ENCODE measurements at places on chromosomes 1 and 21. TPM values are rescaled to one million over a fixed set of nuclear protein-coding genes. Genes with fewer than 3 reads are reported as not detected.
A peak's percentile ranks its signal among the peaks of the same experiment; 100 is the strongest.

GRCh38 chr1:78171736-78172590, 126.2 kb downstream of the GIPC2 start:
- no peak for DNase-seq

DNA sequence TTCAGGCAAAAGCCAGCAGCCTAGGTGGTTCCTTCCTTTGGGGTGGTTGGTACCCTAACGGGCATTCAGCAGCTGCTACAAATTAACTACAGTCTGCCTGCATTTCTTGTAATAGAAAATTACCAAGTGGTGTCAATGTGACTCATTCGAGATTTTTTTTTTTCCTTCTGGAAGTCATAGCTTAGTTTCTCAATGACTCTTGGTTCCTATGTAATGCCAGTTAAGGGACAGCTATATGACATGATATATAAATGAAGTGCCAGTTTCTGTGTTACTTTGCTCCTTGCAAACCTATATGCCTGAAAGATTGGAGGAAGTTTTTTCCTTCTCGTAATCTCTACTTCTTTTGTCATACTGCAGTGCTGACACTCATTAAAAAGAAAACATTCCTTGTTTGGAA, 2.6 kb downstream of the MGST3 start:
- no peak for DNase-seq

CNKSR1 gene
- 2.3 TPM for total RNA-seq

- DNase-seq: no peak
Measured at GRCh38 chr1:2787163-2787911, 14.2 kb downstream of the TTC34 start.

DNA sequence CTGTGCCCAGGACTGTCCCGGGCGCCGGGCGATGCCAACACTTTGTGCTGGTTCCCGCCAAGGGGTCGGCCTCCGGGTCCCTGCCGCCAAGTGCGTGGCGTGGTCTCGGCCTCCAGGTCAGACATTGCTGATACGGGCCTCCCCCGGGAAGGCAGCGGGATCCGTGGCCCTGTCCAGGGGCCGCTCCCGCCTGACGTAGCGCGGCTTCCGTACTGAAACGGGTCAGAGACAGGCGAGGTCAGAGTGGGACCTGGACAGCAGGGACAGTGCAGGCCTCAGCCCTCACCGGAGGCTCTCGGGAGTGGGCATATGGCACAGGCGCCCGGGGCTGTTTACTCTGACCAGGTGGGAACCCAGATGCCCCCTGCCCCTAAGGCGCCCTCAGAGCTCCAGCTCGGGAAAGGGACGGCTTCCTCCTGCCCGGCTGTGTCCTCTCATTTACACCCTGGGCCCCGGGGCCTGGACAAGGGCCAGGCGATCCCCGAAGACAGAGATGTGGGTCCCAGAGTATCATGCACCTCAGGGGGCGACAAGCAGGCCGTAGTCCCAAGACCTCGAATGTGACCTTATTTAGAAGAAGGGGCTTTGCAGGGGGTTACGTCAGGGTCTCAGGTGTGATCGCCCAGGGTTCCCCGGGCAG, 8.8 kb upstream of the RNF223 start:
- no peak for DNase-seq

GRCh38 chr1:223652436-223652941, 13.0 kb downstream of the CAPN8 start:
- no peak for DNase-seq

GRCh38 chr1:167661527-167662426, 31.7 kb downstream of the RCSD1 start:
- DNase-seq: no peak

DNA sequence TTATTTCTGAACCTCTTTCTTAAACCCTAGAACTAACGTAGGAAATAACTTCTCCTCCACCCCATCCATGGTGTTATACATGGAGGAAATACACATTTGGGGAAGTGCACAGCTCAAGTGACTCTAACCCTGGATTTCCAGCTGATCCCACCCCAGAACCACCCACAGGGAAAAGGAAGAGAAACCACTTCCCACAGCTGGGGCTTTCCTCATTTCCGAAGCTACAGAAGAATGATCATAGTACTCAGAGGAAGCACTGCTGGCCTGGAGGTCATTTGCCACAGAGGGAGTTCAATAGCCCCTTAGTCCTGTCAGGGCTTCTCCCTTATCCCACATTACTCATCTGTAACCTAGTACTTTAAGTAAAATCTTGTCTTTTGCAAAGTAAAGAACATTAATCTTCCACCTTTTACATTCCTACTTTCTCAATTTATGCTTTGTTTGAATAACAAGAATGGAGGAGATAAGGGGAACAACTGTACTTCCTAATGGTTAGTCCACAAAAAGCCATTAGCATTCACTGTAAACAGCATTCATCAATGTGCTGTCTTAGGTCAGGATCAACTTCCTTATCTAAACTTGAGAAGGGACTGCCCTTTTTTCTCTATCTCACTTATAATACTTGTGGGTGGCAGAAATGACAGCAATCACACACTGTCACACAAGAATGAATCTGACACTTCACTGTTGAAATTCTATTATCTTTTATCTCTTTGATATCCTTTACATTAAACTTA, 63.0 kb upstream of the RGS1 start:
- DNase-seq: no peak

- DNase-seq: no peak
Measured at GRCh38 chr1:208268541-208269337, 24.6 kb upstream of the PLXNA2 start.

GPR3 gene
- 0.14 TPM for total RNA-seq

- no peak for DNase-seq
Measured at GRCh38 chr1:220430059-220430458, 97.9 kb upstream of the MARK1 start.

CCDC185 gene
- not detected for total RNA-seq

GRCh38 chr1:230009611-230010313, 57.3 kb upstream of the GALNT2 start:
- DNase-seq: no peak

DNA sequence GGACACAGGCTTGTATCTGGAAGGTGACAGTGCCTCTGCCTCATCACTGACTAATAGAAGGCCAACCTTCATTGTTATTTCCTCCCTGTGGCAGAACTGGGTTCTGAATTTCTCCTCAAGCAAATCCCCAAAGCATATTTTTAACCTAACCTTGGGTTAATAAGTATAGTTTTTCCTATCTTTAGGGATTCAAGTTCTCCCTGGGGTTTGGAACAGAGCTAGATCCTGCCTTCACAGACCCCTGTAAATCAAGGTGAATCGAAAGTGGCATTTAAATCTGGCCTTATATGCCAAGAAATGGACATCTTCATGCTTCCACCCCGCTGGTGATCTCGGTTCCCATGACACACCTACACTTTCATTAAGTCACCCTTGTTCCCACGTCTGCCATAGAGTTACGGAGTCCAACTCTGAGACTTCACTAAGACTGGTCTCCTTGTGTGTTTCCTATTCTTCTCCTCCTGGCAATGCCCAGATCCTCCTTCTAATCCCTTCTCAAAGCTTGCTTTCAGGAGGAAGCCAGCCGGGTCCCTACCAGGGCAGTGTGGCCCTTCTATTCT, 4.3 kb upstream of the CHI3L2 start:
- no peak for DNase-seq

DNA sequence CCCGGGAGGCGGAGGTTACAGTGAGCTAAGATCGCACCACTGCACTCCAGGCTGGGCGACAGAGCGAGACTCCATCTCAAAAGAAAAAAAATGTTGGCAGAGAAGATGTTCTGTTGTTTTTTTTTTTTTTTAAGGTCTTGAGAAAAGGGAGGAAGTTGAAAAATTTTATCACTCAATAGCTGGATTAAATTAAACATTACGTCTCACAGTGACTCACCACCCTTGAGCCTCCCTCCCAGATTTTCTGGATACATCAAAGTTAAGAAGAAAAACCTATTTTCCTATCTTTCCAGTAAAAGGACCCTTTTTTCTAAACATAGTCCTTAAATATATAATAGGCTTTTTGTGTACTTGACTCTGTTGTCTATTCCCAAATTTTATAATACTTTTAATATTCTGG, 35.5 kb downstream of the IFNAR1 start:
- no peak for DNase-seq

DNA sequence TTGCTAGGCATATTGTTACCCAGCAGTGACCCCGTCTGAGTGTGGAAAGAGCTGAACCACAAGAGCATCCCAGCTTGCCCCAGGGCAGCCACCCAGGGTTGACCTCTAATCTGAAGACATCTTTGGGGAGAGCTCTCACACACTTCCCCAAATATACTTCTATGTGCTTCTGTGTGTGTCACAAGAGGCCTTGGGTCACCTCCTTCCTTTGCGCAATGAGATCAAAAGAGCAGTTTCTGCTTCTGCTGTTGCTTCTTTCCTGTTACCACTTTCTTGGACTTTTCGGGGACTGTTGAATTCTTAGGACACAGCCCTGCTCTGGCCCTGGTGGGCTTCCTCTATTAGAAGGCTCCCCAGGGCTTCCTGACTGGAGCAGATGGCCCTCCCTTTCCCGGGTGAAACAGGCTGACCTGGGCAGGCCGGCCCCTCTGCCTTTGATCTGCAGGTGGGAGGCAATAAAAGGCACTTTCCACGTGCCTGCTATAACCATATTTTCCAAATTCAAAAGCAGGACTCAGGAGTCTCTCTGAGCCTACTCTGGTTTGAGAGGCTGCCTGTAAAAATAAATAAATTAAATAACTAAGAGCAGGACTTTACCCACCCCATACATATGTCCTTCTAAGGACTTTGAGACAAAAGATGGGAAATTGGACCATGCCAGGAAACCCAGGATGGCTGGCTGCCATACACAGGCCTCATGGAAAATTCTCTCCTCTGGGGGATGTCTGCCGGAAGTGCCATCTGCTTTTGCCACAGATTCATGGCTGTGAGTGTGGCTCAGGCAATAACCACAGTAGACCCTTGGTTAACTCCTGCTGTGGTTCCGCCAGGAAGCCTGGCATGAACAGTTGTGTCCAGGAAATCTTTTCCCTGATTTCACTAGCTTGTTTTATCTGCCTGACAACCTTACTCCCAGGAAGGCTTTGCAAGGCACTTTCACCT, 28.3 kb upstream of the RCSD1 start:
- DNase-seq: no peak

- DNase-seq: peak; percentile 26
Measured at GRCh38 chr21:44854664-44855446, 18.6 kb downstream of the PTTG1IP start.

- no peak for DNase-seq
Measured at GRCh38 chr1:79388694-79389361, 382.3 kb upstream of the ADGRL4 start.

SUCO gene
- total RNA-seq: 104 TPM

GRCh38 chr1:69587391-69587790, 19.7 kb downstream of the LRRC7 start:
- no peak for DNase-seq

GRCh38 chr1:8510041-8510823, 192.3 kb downstream of the SLC45A1 start:
- no peak for DNase-seq
